ENCODE measurements at places on chromosomes 1 and 21. TPM values are rescaled to one million over a fixed set of nuclear protein-coding genes. Genes with fewer than 3 reads are reported as not detected.

The ALX3 gene
- total RNA-seq: not detected

The SGIP1 gene
- total RNA-seq: 17.0 TPM

GRCh38 chr21:46135782-46136395, 19.5 kb downstream of the FTCD start:
- H3K27ac ChIP-seq: no peak overlapping the region
- no peak overlapping the region for H3K4me3 ChIP-seq
- H3K4me1 ChIP-seq: no peaks in the 10 kb centered on the region
- no peak for DNase-seq
- H3K36me3 ChIP-seq: no peaks in the 10 kb centered on the region

The HSD3B2 gene
- not detected for total RNA-seq

GRCh38 chr21:42238185-42238934, 19.4 kb downstream of the ABCG1 start:
- H3K27me3 ChIP-seq: no peaks in the 10 kb centered on the region
- DNase-seq: no peak
- peaks cover 21% of the 10 kb centered on the region for H3K4me1 ChIP-seq
- no peak overlapping the region for H3K4me3 ChIP-seq
- H3K27ac ChIP-seq: no peak overlapping the region

- H3K4me3 ChIP-seq: no peak overlapping the region
- no peaks in the 10 kb centered on the region for H3K27me3 ChIP-seq
- no peaks in the 10 kb centered on the region for H3K36me3 ChIP-seq
- H3K27ac ChIP-seq: no peak overlapping the region
- H3K4me1 ChIP-seq: peaks cover 2% of the 10 kb centered on the region
- DNase-seq: no peak
Observed at GRCh38 chr1:89274411-89274857, 1.8 kb upstream of the GBP5 start.

GRCh38 chr1:34681480-34682451, 73.1 kb upstream of the GJB5 start:
- H3K27ac ChIP-seq: no peak overlapping the region
- H3K4me3 ChIP-seq: no peak overlapping the region
- H3K4me1 ChIP-seq: no peaks in the 10 kb centered on the region
- peak; percentile 15 for DNase-seq

- DNase-seq: peak; percentile 27
- H3K27me3 ChIP-seq: no peaks in the 10 kb centered on the region
- no peaks in the 10 kb centered on the region for H3K4me1 ChIP-seq
- H3K27ac ChIP-seq: no peak overlapping the region
- no peak overlapping the region for H3K4me3 ChIP-seq
Observed at GRCh38 chr1:245052258-245052657, 102.5 kb upstream of the KIF26B start.

- no peak for DNase-seq
- no peak overlapping the region for H3K27ac ChIP-seq
- no peak overlapping the region for H3K4me3 ChIP-seq
- H3K4me1 ChIP-seq: no peaks in the 10 kb centered on the region
- no peaks in the 10 kb centered on the region for H3K36me3 ChIP-seq
Observed at GRCh38 chr21:22352088-22352487, 1353.9 kb downstream of the NCAM2 start.

The GJA9 gene
- total RNA-seq: not detected

GRCh38 chr1:210794445-210794844, 339.5 kb downstream of the KCNH1 start:
- H3K4me3 ChIP-seq: no peak overlapping the region
- DNase-seq: no peak
- H3K4me1 ChIP-seq: no peaks in the 10 kb centered on the region
- no peak overlapping the region for H3K27ac ChIP-seq

- no peak overlapping the region for H3K27ac ChIP-seq
- H3K36me3 ChIP-seq: no peaks in the 10 kb centered on the region
- H3K27me3 ChIP-seq: no peaks in the 10 kb centered on the region
- H3K4me1 ChIP-seq: no peaks in the 10 kb centered on the region
- H3K4me3 ChIP-seq: no peak overlapping the region
Observed at GRCh38 chr1:66295803-66296202, 238.2 kb upstream of the SGIP1 start.

GRCh38 chr1:192756314-192756713, 52.5 kb upstream of the RGS2 start:
- no peak overlapping the region for H3K27ac ChIP-seq
- no peaks in the 10 kb centered on the region for H3K36me3 ChIP-seq
- H3K4me3 ChIP-seq: no peak overlapping the region
- H3K4me1 ChIP-seq: peaks cover 4% of the 10 kb centered on the region

The CR1L gene
- total RNA-seq: 2.6 TPM

GRCh38 chr1:150487763-150488115, 520 bp downstream of the TARS2 start:
- no peaks in the 10 kb centered on the region for H3K27me3 ChIP-seq
- DNase-seq: no peak
- peaks cover 17% of the 10 kb centered on the region for H3K36me3 ChIP-seq
- H3K27ac ChIP-seq: no peak overlapping the region
- H3K4me1 ChIP-seq: no peaks in the 10 kb centered on the region
